Dermis blood vessel endothelial cell (primary cell): ENCODE measurements at places on chromosomes 2 and 18. TPM values are rescaled to one million over a fixed set of nuclear protein-coding genes. Genes with fewer than 3 reads are reported as not detected.

- no peak for DNase-seq
Observed at GRCh38 chr18:59810183-59810582, 89.6 kb upstream of the PMAIP1 start.

GRCh38 chr2:122737429-122738077 is 982.1 kb downstream of the TSN start:
- peak; percentile 58 for DNase-seq

DNA sequence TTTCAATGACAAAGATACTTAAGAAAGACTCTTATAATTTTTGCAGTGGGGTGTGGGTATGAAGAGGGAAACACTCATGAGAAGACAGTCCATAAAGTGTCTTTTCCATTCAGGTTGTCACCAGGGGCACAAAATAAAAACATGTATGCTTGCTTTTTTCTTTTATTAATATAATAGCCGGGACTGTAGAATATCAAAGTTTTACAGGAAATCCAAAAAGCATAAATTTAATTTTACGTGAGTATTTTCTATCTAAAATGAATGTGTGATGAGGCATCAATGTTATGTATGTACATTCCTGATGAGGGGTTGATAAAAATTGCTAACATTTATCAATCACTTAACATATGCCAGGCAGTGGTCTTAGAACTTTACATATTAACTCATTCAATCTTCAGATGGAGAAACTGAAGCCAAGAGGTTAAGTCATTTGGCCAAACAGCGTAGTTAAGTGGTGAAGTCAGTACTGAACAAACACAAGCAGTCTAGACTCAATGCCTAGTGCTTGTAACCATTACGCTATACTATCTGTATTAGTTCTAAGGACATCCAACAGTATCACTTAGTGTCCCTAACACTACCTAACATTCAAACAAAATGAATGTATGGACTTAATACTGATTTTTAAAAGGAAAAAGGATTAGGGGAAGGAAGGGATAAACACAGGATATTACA is 10.7 kb downstream of the CCT4 start:
- DNase-seq: no peak

DNA sequence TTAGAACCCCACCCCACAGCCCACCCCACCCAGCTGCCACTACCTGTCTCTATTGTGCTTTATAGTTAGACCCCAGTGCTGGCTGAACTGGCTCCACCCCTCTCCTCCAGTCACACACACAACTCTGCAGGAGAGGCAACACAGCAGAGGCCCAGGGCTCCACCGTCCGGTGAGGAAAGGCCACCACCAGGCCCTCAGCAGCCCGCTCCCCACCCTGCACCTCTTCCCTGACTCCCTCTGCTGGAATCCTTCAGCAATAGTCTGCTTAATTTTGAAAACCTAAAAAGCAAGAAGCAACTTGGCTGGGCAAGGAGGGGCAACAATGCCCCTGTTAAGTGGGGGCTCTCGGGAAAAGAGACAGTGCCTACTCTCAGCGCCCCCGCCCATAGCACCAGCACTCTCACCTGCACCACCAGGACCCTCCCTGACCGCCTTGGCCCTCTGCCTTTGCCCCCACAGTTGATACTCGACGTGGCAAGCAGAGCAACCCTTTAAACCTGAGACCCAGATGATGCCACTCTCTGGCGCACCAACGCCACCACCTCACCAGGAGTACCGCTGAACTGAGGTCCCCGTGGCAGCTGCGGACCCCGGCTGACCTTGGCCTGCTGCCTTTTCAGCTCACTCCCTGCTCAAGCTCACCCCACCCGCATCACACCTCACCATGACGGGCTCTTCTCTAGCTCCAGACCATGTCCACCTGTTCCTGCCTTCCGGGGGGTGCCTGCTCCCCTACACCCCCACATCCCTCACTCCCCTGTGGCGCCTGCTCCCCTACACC is 45.7 kb downstream of the NDUFA10 start:
- peak; percentile 67 for DNase-seq

The ZNF532 gene
- 57.2 and 80.3 TPM in 2 replicates for total RNA-seq
